ENCODE measurements at places on chromosomes 5 and 9.

- DNase-seq: no peak
Measured at GRCh38 chr5:77908787-77909186, 132.6 kb upstream of the TBCA start.

DNA sequence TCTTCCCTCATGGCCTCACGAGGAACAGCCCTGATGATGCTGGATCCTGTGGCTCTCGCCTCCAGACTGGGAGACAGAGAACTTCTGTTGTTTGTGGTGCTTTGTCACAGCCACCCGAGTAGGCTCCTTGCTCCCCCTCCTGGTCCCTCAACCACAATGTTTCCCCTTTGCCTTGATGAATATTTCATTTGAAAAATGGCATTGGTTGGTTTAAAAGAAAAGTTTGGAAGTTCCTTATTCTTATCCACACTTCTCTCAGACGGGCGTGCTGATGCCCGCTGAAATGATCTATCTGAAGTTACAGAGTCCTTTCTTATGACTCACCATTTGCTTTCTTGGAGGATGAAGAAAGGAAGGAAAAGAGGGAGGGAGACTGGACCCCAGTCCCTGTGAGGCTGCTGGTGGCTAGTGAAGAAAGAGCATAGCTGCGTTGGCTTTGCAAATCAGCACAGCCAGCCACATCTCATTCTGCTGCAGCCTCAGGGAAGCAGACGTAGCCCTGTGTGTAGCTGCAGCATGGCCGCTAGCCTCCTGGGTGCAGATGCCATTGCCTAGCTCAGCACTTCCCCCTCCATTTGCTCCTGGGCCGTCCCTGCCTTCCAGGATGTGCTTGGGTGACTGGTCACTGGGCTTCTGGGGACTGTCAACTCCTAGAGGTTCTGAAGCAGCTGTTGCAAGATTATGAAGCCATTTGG is 185.9 kb downstream of the ERCC6L2 start:
- DNase-seq: no peak

DNA sequence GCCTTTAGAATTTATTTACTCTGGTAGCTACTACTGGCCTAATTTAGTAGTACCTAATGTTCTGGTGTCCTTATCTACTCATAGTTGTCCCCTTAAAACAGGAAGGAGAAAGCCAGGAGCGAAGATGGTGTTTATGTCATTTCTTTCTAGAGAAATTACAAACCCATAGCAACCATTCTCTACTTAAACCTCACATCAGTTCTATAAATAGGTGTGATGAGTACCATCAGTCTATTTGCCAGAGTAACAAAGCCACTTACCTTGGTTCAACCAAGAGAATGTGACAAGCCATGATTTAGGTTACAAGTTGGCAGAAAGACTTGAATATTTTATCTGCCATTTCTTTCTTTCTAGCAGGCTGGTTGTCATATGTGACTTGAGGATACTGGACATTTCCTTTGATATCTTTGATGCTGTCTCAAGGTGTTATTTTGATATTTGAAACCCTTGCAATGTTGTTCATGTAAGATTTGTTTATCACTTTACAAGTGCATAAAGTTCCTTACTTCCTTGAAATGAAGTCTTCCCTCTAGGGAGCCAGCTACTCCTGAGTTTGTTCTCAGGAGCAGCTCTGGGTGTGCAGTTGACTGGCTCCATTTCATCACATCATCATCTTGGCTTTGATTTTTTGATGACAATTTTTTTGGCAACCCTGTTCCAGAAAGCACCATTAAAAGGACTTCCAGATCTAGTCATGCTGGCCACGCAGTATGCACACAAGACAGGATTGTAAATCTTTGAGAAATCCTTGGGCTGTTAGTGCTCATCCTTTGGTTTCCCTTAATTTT is 286.8 kb downstream of the ARHGAP26 start:
- no peak for DNase-seq

DNA sequence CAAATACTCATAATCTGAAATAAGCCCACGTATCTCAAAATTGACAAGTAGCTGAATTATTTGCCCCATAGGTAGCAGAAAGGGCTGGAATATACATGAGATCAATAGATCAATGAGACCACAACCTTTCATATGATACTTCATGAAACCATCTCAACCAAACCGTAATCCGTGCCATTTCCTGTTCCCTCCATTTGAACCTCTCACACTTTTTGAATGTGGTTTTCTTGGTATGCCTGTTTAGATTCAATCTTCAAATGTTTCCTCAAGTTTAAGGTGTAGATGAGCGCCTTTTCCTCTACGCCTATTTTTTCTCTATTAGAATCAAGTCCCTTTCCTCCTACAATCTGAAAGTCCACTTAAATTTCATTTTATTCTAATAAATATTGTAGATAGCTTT is 805.5 kb downstream of the EFNA5 start:
- no peak for DNase-seq

- no peak for DNase-seq
Measured at GRCh38 chr5:82445726-82446335, 167.7 kb upstream of the RPS23 start.

DNA sequence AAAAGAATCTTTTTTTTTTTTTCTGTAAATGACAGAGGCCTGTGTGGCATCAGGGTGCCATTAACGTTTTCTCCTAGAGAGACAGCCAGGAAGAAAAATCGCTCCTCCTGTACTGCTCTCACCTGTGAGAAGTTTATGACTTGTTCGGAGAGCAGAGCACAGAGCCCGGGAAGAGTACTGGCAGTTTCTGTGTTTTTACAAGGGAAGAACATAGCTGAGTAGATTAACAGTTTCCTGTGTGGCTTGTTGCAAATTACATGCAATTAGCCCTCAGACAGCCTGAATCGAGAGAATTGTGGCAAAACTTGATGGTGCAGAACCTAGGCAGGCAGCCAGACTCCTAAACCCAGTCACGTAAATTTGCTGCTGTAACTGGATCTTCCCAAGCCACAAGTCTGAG is 32.1 kb downstream of the PRKACG start:
- no peak for DNase-seq

- no peak for DNase-seq
Measured at GRCh38 chr5:160280384-160281095, 31.8 kb downstream of the CCNJL start.

- DNase-seq: no peak
Measured at GRCh38 chr5:40841068-40841805, at the start of gene CARD6. TSS of gene CARD6 (plus strand) at chr5:40841367. CDS start at chr5:40841383, 16 bp downstream.

DNA sequence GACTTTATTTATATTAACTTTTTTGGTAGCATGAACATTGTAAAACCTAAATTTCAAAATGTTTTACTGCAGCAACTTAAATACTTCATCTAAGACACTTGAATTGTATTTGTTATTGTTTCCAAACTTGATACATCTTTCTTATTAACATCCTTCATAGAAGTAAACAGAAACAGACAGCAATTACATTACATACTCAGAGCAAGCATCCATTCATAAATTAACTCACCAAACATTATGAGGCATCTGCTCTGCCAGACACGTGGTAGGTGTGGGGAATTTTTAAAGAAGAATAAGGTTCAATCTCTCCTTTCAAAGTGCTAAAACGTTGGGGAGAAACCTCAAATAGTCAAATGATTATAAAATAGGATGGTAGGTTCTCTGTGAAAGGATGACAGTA is 130.8 kb downstream of the MUSK start:
- no peak for DNase-seq

DNA sequence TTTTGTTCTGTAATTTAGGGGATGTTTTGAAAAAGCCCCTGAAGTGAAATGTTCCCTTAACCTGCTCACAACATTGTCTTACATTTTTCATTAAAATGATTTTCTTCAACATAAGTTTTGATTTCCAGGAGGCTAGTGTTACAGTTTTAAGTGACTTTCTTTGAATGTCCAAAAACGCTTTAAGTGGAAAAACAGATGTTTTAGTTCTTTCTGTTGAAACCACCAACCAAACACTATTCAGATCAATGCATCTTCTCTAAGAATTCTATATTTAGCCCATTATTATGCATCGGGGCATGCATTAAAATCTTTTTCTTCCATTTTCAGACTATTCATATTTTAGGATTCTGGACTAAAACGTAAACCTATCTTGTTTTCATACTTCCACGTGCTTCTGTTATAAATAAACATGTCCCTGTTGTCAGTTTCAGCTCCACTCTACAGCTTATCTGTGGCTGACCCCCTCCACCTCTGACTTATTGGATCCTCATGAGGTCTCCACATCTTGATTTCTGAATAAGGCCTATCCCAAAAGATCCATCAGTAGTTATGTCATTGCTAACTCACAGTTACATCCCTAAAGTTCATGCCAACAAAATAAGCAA is 882.3 kb upstream of the SEMA6A start:
- no peak for DNase-seq

- no peak for DNase-seq
Measured at GRCh38 chr9:132163457-132163875, 1.6 kb downstream of the NTNG2 start.

DNA sequence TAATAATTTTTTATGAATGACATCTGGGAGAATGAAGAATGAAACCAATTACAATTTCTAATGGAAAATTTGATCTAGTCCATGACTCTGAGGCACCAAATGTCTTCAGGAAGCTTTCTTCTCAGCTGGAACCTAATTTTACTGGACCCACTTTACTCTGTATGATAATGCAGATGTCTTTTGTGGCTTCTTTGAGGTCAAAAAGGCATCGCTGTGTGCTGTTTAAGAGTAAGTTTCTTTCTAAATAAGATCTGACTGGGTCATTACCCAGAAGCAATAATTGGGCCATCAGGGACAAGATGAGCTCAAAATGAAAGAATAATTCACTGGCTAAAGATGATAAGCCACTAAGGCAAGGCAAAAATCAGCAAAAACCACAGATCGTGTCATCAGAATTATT is 633.4 kb downstream of the PSAT1 start:
- no peak for DNase-seq

- DNase-seq: no peak
Measured at GRCh38 chr5:56059854-56060253, 65.1 kb upstream of the IL6ST start.

DNA sequence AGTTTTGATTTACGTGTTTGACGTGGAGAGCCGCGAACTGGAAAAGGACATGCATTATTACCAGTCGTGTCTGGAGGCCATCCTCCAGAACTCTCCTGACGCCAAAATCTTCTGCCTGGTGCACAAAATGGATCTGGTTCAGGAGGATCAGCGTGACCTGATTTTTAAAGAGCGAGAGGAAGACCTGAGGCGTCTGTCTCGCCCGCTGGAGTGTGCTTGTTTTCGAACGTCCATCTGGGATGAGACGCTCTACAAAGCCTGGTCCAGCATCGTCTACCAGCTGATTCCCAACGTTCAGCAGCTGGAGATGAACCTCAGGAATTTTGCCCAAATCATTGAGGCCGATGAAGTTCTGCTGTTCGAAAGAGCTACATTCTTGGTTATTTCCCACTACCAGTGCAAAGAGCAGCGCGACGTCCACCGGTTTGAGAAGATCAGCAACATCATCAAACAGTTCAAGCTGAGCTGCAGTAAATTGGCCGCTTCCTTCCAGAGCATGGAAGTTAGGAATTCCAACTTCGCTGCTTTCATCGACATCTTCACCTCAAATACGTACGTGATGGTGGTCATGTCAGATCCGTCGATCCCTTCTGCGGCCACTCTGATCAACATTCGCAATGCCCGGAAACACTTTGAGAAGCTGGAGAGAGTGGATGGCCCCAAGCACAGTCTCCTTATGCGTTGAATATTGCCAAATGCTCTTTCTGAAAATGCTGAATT is 850 bp downstream of the RRAGA start:
- no peak for DNase-seq

DNA sequence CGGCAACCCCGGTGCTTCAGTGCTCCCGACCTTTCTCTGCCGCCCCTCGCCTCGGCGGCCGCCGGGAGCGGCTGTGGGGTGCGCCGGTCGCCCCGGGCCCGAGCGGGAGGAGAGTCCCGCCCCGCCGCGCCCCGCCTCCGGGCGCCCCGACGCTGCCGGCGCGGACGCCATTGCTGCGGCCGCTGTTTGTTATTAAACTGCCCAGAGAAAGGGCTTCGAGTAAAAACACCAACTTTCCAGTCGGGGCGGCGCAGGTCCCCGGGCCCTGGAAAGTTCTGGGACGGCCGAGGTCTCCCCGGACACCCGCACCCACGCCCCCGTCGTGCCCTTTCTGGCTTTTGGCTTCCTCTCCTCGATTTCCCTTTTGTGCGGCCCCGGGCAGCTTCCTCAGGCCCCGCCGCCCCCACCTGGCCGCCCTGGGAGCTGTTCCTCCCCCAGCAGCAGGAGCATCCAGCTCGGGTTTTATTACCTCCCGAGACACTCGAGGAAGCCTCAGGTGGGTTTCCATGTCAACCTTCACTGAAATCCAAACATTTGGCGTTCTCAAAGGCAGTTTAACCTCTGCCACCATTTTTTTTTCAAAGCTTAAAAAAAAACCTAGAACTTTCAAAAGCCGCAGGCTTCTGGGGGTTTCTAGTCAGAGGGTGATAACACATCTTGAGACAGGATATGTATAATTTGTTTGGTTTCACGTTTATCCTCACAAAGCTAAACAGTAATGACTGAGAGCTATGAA is 334.4 kb downstream of the CWC27 start:
- no peak for DNase-seq

DNA sequence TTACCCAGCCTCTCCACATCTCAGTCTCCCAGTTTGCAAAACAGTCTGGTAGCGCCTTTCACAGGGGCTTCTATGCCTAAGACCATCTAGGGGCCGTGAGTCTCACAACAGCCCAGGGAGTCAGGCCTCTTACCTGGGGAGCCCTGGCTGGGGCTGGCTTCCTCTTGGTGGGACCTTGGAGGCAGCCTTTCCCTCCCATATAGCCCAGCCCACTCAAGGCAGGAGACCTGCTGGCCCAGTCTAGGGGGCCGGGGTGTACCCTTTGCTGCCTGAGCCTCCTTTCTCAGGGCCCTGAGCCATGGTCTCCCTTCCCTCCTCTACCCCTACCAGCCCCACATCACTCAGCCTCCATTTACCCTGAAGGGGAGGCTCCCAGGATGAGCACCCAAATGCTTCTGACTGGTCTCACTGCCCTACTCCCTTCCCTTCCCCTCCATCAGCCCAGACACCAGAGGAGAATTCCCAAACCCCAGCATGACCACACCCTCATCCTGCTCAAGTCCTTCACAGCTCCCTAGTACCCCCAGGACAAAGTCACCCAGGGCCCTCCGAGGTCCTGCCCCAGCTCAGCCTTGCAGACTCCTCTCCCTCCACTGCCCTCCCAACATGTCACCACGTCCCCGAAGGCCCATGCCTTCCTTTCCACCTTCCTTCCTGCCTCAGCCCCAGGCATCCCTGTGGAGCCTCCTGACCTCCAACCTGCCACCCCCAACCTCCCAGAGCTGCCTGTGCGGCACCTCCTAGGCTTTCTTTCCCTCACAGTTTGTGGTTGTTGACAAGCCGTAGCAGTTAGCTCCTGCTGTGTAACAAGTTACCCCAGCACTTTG is 55.3 kb downstream of the BARX1 start:
- no peak for DNase-seq

- no peak for DNase-seq
Measured at GRCh38 chr9:32742296-32742695, 41.0 kb upstream of the TMEM215 start.

DNA sequence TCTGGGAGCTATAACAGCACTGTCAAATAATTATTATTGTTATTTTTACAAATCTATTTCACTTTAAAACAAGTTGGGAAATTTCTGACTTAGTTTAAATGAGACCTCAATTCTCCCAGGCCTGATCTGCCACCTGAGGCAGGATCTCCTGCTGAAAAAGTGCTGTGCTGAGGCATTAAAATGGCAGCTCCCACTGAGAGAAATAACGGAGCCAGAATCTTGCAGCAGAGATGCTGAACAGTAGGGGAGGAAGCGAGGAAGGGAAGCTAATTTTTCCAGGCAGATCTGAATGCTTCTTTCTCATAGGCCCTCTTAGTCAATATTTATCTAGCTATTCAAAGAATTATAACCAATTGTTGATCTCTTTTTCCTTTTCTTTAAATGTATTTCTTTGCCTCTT is 196.3 kb downstream of the ZNF462 start:
- DNase-seq: no peak

All from D721Med (cell line).